Stimulated activated naive CD4-positive, alpha-beta T cell (primary cell): ENCODE measurements at places on chromosomes 4 and X.

DNA sequence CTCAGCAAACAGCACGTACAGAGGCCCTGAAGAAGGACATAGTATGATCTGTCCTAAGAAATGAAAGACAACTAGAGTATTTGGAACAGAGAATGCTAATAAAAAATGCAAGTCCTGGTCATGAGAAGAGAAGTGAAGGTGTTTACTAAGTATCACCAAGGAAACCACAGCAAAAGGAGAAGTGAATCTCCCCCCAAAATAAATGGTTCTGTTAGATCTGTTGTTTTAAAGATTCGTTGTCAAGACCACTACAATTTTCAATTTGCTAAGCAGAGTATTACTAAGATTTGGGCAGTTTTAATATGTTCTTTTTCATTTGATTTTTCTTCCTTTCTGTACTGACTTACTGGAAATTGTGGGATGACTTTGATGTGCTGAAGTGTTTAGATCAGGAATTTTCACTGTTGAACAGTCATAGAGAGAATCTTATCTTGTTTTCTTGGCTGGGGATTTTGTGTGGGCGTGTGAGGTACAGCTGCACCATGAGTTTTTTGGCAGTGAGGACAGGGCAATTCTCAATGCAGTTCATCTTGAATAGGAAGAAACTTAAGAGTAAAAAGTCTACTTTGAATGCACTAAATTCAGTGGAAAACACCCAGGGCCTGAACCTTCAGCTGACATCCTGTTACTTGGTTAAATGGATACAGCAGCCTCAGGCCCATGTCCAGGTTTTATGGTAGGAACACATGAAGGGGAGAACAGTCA is 132.2 kb downstream of the STIM2 start:
- DNase-seq = no peak

DNA sequence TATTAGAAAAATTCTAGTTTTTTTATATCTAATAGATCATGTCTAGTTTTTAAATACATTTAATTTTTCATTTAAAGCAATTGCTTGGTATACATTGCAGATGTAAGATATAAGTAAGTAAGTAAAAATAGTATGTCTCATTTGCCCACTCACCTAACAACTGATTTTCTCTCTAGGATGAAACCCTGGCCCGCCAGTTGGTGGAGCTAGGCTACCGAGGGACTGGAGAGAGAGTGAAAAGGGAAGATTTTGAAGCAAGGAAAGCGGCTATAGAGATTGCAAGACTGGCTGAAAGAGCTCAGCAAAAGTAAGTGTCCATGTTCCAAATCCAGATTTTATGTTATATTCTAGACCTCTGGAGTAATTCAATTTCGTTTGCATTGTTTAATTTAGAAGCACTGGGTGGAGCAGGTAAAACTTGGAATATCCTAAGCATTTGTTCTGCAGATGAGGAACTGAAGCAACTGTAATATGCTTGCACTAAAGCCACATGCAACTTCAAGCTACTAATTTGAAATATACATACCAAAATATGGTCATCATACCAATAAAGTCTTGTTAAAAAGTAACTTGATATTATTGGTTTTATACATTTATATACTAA is 27.1 kb downstream of the CFAP299 start:
- peak; percentile 61 for DNase-seq

GRCh38 chr4:72112514-72113156 is 80.8 kb downstream of the NPFFR2 start:
- no peak for DNase-seq

DNA sequence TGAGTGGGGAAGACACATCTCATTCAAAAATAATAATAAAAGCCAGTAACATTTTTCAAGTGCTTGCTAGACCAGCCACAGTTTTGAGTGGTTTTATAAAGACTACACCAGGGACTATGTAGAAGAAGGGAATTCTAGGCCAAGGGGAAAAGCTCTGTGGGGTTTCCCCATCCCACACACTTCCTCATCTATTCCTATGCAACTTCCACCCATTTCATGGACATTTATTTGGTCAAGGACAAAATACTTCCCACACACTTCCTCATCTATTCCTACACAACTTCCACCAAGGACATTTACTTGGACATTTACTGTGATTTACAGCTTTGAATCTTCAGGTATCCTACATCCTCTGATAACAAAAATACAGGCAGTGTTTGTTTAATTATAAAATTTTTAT is 86.5 kb upstream of the KLF3 start:
- DNase-seq = no peak

GRCh38 chrX:68632491-68632890 is 15.0 kb upstream of the STARD8 start:
- no peak for DNase-seq

DNA sequence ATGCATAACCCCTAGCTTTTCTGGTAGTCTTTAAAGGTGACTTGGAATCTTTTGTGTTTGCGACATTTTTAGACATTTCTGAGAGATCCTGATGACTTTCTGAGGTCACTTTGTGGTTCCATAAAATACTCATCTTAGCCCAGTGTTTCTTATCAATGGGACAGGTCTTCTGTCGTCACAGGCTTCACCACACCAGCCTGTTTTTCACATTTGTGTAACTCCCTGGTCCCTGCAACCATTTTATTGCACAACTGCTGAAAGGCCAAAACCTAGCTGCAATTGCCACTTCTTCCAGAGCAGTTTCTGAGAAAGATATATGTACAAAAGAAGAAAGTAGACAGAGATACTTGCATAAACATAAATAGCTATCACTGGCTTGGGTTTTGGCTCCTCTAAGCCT is 120.9 kb downstream of the IL15 start:
- DNase-seq = no peak

GRCh38 chr4:152990471-152991131 is 54.5 kb downstream of the FHDC1 start:
- DNase-seq = no peak

GRCh38 chr4:4460759-4461158 is 73.9 kb downstream of the NSG1 start:
- DNase-seq = no peak

- no peak for DNase-seq
Observed at GRCh38 chr4:120207021-120207420, 140.4 kb upstream of the MAD2L1 start.

DNA sequence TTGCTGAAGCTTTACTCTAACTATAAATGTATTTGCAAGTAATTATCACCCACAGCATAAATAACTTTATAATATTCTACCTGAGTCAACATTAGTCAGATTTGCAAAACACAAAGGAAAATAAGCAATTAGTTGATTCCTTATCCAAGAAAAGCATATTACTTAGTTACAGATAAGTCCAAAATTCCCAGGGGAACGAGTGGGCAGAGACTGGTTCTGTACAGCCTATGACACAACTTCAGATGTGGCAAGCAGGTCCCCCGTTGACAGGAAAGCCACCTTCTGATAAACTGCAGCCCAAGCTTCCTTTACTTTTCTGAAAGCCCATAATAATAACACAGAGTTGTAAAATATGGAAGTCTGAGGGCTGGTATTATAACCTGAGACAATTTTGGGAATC is 62.4 kb upstream of the NDP start:
- DNase-seq = no peak

GRCh38 chr4:13289391-13289790 is 194.7 kb downstream of the RAB28 start:
- DNase-seq = no peak

DNA sequence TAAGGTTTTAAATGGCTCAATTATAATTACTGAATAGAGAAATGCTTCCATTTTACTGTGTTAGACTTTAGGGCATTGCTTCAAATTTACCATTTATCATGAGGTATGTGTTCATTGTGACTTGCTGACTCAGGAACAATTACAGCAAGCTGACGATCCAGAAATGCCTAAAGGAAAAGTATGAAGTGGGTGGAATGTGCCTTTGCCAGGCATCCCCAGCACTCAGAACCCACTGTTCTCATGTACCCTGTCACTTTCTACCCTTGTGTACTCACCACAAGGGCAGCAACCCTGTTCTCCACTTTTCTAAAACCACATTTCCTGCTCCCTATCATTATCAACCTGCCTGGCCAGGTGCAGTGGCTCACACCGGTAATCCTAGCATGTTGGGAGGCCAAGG is 41.5 kb downstream of the QRFPR start:
- no peak for DNase-seq

DNA sequence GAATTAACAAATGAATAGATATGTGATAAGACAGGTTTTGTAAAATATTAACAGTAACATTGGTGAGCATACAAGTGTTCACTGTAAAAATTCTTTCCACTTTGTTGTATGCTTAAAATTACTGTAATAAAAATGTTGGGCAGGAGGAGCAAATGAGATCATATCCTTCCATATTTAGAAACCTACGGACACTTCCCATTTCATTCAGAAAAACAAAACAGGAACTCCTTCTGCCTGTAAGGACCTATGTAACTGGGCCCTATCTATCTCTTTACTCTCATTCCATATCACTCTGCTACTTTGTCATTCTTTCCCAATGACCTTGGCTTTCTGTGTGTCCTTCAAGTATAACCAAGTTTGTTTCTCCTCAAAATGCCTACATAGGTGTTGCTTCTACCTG is 53.7 kb upstream of the SLC39A8 start:
- DNase-seq = no peak

GRCh38 chrX:136206916-136207315 is 44.3 kb downstream of the MAP7D3 start:
- no peak for DNase-seq

DNA sequence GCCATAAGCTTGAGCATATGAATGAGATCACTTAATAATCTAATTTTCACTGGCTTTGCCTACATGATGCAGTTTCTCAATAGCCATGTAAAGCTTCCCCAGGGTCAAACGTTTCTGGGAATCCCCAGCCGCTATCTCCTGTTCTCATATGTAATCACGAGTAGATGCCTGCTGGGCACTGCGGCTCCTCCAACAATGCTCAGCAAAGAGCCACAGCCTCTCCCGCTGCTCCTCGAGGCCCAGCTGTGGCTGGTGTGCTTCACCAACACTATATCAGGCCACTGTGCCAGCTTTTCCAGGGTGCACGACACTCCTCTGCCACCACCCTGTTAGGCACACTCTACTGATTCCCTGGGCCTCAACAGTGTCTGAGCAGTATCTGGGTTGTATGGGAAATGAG is 78.3 kb upstream of the RASGEF1B start:
- no peak for DNase-seq

GRCh38 chrX:154541896-154542722 is 4.5 kb downstream of the G6PD start:
- DNase-seq = no peak

DNA sequence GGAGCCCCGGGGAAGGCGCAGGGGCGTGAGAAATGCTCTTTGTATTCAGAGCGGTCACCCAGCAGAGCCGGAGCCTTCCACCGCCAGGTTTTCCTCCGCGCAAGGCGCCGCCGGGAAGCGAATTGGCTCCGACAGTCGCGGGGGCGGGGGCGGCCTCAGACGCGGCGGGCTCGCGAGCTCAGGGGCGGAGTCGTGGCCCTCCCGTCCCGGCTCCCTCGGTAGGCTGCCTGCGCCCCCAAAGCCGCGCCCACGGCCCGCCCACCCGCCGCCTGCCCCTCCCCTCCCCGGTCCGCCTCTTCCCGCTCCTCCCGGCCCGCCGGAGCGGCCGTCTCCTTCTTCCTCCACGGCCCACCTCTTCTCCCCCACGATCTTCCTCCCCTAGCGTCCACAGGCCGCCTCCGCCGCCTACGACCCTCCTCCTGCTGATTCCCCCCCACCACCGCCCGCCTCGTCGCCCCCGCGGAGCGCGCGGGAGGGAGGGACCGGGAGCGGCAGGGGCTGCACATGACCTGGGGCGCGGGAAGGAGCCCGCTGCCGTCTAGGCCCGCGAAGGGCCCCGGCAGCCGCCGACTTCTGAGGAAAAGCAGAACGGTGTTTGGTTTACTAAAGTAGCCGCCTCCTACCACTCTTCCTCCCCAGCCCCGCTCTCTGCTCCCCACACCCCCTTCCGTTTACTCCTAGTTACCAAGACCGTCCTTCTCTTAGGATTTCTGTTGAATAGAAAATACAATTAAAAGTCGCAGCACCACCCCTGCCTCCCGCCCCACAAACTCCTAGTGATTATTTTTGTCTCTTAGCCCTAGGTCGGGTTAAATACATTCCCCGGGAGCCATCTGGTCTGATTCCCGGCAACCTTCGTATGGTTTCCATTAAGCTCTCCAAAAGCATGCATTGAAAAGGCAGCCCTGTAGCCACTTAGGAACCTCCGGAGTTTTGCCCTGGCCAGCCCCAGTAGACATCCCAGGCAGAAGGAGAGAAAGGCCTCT is 53.2 kb downstream of the C4orf51 start:
- DNase-seq = peak; percentile 78

GRCh38 chrX:136714626-136715599 is 65.8 kb downstream of the ARHGEF6 start:
- DNase-seq = no peak

GRCh38 chr4:74501579-74501978 is 56.6 kb downstream of the AREG start:
- DNase-seq = no peak

- no peak for DNase-seq
Observed at GRCh38 chr4:25513814-25514213, 136.8 kb downstream of the ANAPC4 start.

DNA sequence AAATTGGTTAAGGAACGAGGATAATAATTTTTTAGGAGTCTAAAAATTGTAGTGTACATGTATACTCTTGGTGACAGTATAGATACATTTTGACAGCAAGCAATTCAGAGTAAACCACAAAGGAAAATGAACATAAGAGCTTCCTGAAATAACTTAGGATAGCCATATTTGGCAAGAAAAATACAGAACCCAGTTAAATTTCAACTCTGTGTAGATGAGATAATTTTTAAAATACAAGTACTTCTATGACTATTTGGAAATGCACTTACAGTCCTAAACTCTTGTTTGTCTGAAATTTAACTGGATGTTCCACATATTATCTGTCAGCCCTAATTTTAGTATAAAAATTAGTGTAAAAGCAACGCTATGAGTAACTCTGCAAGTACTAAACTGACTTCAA is 124.4 kb upstream of the PCDH18 start:
- no peak for DNase-seq

- no peak for DNase-seq
Observed at GRCh38 chrX:23731951-23732350, 11.1 kb downstream of the ACOT9 start.

- DNase-seq = no peak
Observed at GRCh38 chr4:108635070-108635655, 14.8 kb downstream of the RPL34 start.

DNA sequence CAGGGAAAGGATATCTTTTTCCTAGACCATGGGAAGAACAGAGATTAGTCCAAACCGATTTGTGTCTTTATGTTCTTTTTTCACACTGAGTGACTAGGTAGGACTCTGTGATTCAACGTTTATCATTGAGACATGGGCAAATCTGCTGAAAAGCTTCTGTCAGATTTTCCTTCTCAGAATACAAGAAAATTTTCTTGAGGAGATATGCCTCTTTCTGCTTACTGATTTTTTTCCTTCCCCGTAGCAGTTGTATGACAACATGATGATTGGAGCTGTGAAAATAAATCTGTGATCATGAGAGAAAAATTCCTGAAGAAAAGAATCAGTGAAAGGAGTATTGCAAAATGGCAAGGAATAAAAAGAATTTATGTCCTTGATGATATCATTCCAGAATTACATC is 130.6 kb upstream of the FAT4 start:
- DNase-seq = no peak
